Activated T-cell treated with anti-CD3 and anti-CD28 coated beads for 48 hours (primary cell): ENCODE measurements at places on chromosomes 3 and 15.

GRCh38 chr15:49721091-49721490, 100.2 kb downstream of the DTWD1 start:
- DNase-seq, result no peak

DNA sequence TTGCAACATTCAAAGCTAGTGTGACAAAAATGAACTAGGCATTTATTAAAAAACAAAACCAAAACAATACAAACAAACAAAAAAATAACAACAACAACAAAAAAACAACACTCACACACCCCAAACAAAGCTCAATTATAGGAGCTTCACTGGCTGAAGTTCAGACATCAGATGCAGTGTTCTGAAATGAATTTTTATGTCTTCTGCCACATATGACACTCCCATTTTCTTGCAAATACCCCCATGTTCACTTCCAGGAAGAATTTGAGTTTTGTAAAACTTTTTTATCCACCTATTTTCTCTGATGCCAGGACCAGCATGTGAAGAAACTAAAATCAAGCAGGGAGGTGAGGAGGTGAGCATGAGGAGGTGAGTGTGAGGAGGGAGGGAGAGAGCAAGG, 113.9 kb downstream of the CADPS start:
- no peak for DNase-seq

DNA sequence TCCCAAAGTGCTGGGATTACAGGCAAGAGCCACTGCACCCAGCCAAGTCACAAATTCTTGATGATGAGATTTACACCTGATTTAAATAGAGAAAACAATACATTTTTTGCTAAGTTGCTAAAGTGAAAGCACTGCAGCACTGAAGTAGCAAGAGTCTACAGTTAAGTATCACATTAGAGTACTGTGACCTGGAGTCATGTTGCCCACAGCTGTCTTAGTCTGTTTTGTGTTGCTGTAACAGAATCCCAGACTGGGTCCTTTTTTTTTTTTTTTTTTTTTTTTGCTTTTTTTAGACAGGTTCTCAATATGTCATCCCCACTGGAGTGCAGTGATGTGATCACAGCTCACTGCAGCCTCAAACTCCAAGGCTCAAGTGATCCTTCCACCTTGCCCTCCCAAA, 23.2 kb upstream of the GNB4 start:
- DNase-seq, result no peak

- DNase-seq, result no peak
These were observed 39.1 kb downstream of the TKT start for GRCh38 chr3:53216723-53217122.

GRCh38 chr15:29844290-29844903, 22.1 kb upstream of the TJP1 start:
- DNase-seq, result no peak

DNA sequence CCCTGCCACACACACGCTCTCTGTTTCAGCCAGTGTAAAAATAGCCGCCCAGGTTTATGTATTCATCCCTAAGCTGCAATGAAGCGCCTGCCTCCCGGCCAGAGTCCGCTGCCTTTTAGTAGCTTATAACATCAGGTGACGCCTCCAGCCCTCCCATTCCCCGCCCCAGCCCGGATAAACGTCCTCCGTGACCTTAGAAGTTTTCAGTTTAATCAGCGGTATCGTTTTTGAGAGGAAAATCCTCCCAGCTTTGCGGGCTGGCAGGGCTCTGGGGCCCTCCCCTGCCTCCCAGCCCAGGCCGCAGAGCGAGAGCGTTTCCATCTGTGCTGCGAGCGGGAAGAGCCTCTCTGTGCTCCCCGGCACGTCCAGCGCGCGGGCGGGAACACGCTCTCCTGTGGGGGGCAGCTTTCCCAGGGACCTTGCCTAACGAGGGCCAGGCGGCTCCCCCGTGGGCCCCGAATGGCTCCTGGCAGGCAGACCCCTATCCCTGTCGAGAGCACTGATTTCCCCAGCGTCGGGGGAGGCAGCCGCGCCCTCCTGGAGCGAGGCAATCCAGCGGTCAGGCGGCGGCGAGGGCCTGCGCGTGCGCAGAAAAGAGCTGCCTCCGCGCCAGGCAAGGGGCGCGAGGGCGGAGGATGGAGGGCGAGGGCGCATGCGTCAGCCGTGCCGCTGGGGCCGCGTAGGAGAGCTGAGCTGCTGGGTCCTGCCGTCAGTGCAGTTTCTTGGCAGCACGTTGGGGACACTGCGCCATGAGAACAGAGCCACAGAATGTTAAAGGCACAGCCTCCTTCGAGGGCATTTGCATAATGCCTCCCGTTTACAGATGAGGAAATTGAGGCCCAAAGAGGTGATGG, 71.1 kb downstream of the CCNL1 start:
- peak; percentile 94 for DNase-seq

- DNase-seq, result no peak
These were observed 16.0 kb downstream of the SLC22A14 start for GRCh38 chr3:38297947-38298711.
